ENCODE measurements at places on chromosomes 12 and 14.

DNA sequence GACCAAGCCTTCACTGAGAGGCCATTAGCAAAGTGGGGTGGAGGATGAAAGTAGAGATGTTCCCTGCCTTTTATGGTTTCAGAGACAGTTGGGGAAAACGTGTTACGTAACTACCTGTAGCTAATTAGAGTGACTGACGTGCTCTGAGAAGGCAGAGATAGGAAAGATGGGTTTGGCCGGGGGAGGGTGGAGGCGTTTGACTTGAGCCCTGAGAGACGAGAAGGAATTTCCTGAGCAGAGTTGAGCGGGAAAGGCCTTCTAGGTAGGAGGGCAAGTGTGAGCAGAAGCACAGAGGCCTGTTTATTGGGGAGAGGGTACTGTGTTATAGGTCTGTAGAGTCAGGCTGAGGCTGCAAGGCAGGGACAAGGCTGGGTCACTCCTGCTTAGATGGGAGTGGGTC lies 8.6 kb downstream of the TUNAR start:
- no peak for DNase-seq

- peak; percentile 94 for DNase-seq
Observed at GRCh38 chr12:49549735-49550692, 11.2 kb downstream of the KCNH3 start.

- no peak for DNase-seq
Observed at GRCh38 chr14:27270716-27271115, 672.9 kb upstream of the NOVA1 start.

GRCh38 chr12:104131609-104132008 lies 6.4 kb downstream of the NFYB start:
- no peak for DNase-seq

DNA sequence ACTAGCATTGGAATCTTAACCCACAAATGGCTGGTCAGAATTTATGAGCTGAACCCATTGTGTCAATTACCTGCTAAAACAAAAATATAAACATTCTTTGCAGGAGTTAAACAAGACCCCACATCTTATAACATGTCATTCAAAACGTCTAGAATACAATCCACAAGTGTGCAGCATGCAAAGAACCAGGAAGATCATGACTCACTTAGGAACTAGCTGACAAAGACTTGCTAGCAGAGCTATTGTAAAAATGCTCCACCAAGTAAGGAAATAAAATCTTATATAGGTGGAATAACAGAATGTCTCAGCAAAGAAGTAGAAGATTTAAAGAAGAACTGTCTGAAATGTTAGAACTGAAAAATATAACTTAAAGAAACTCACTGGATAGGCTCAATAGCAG lies 26.5 kb upstream of the POC1B start:
- DNase-seq, result no peak

- no peak for DNase-seq
Observed at GRCh38 chr14:64807551-64807950, 72.2 kb downstream of the SPTB start.

- no peak for DNase-seq
Observed at GRCh38 chr12:18428416-18428815, 167.1 kb downstream of the PIK3C2G start.

DNA sequence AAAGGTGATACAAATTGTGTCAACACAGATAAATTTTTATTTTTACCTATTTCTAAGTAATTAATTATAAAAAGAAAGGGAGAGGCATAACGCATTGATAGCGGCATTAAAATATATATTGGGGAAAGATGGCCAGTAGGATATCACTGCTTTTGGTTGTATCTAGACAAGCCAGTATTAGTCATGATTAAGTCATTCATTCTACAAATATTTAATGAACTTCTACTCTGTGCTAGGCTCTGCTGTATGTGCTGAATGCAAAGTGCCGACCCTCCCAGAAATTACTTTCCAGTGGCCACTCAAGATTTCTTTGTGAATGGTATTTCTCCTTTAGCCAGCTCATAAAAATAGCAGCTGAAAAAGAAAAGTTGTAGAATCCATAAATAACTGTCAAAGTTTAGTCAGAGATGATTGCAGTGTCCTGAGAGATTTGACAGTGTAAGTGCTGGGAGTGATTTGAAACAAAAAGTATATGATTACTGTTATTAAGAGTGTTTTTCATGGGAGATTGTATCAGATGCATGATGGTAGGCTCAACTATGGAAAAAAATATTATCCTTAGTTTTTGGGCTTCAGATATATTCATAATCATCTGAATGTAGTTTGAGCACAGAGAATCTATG lies 133.2 kb downstream of the MGAT4C start:
- DNase-seq, result no peak

DNA sequence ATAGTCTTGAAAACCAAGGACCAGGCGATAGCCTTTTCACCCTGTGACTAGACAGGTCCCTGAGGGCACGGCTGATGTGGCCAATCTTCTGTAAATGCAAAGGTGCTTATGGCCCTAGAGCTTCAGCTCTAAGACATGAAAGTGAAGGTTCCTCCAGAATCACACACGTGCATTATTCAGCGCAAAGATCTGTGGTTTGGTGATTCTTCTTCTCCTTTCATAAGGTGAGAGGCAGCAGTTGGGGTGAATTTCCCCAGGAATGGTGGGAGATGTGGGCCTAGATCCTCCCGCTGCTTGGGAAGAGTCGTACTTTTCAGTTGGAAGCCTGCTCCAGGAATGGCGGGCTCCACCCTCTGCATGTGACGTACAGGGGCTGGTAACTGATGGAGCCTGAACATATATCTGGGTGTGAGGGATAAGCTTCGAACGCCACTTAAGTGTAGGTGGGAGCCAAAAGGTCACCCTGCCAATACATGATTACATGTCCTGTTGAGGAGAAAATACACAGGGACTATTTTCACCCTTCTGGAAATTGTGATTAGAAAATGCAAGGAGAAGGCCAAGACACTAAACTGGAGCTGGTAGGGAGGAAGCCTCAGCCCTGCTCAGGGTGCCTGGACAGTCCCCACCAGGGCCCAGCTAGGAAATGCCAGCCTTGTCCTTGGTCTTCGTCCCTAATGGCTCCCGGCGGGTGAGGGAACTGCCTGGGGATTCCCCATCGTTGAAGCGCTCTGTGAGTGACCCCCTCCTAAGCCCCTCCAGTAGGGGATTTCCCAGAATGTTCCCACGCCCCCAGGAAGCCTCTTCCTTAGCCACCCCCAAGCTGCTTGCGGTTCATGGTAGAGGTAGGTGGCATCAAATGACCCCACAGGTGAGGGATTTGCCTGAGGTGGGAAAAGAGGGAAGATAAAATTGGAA lies 17.6 kb downstream of the BATF start:
- DNase-seq, result no peak

- no peak for DNase-seq
Observed at GRCh38 chr12:3523728-3524127, 32.7 kb downstream of the PRMT8 start.

GRCh38 chr12:113440947-113441782 lies 19.0 kb downstream of the SDSL start:
- DNase-seq, result no peak

DNA sequence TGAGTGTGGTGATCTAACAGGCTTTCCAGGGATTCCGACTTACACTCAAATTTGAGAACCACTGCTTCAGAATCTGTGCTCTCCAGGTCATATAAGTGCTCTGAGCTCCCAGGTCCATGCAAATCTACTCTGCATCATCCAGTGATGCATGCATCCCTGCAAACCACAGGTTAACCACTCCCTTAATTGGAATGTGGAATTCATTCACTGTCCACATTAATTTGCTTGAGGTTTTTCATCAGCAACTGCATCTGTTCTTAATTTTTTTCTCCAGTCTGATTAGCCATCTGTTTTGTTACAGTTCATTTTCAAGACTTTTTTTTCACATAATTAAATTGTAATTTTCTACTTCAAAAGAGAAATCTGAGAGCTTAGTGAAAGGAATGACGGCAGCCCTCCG lies 43.4 kb upstream of the RIN3 start:
- DNase-seq, result no peak

GRCh38 chr12:76449016-76449415 lies 100.8 kb upstream of the BBS10 start:
- DNase-seq, result no peak

DNA sequence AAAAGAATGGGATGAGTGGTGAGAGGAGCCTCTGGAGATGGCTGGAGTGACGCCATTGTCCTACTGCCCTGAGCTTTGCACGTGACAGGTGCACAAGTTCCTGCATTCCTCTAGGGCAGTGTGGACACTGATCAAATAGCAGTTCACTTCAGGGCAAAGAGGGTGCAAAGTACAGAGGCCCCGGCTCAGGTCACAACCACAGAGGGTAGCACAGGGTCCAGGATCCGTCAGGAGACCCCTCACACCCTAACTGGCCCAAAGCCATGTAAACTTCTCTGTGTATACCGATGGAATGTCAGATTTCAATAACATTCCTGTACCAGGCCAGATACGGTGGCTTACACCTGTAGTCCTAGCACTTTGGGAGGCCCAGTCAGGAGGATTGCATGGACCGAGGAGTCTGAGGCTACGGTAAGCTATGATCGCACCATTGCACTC lies 10.4 kb upstream of the FBLN5 start:
- no peak for DNase-seq

- DNase-seq, result no peak
Observed at GRCh38 chr14:42187846-42188245, 581.2 kb downstream of the LRFN5 start.

DNA sequence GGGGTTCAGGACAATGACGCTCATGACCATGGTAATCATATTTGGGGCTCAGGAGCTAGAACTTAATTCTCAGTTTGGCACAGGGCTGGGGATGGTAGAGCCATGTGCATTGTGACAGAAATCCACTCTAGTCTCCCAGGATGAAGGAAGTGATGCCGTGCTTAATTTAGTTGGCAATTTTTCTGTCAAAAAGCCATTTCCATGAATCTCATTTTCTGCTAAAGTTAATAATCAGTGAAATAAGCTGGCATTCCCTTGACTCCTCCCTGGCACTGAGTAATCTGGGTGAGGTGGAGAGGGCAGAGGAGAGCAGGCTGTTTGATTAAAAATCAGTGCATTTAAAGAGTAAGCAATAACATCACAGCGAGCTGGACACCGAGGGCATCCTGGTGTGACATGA lies 45.0 kb upstream of the GPR68 start:
- DNase-seq, result no peak

DNA sequence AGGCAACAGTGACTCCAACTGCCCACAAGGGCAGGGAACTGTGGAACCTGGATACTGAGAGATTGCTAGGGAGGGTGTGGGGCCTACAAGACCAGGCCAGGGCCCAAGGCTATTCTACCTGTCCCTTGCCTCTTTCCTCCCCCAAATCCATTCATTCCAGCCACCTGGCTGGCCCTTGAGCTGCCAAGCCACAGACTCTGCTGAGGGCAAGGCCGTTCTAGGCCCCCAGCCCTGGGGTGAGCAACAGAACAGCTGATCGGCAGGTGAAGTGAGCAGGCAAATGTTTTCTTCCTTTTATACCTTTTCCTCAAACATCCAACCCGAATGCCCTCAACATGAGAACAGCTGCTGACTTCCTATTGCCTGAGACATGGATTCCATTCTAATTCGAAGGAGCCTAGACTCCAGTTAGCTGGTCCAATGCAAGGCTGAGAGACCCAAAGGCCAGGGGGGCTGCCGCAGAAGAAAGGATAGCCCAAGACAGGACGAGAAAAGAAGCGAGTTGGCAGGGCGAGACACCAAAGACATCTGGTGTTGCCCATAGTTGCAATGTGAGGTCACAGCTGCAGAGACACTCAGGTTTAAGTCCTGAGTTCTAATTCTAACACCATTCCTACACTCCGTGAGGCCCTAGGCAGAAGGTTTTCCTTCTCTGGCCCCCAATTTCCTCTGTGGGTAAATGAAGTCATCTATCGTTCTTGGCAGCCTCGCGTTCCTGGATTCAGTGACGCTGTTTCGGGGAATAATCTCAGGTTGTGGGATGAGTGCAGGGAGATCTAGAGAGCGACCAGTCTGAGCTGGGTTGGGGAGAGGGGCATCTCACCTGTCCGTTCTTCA lies 1.7 kb downstream of the C1QL4 start:
- no peak for DNase-seq

GRCh38 chr14:36091096-36091495 lies 85.4 kb downstream of the PTCSC3 start:
- DNase-seq, result no peak

GRCh38 chr12:131021154-131021541 lies 67.4 kb downstream of the ADGRD1 start:
- DNase-seq, result no peak

DNA sequence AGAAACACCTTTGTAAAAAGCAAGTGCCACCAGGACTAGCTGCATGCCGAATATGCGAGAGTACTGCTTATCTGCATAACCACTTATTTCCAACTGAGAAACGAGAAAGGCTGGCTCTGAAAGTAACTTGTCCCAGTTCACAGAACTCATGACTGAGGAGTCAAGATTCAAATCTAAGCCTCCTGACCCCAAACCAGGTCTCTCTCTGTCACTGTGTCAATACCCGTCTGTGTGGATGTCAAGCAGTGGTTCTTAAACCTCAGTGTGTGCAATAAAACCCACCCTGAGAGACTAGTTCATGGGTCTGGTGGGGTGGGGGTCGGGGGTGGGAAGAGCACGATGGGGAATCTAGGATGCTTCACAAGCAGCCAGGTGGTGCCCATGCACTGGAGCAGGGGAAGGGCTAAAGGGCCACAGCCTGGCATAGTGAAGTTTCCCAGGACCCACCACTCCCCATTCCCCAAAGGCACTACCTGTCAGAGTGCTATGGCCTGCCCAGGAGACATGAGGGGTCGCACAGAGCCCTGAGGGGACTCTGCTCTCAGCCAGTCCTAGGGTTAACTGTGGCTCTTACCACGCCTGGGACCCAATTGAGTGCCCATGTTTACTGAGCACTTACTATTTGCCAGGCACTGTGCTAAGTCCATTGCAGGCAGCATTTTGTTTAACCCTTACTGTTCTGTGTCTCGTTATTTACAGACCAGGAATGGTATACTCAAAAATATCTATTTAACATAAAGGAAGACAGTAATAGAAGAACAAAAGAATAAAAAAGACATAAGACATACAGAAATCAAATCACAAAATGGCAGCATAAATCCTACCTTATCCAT lies 33.4 kb upstream of the PNMA1 start:
- DNase-seq, result no peak

DNA sequence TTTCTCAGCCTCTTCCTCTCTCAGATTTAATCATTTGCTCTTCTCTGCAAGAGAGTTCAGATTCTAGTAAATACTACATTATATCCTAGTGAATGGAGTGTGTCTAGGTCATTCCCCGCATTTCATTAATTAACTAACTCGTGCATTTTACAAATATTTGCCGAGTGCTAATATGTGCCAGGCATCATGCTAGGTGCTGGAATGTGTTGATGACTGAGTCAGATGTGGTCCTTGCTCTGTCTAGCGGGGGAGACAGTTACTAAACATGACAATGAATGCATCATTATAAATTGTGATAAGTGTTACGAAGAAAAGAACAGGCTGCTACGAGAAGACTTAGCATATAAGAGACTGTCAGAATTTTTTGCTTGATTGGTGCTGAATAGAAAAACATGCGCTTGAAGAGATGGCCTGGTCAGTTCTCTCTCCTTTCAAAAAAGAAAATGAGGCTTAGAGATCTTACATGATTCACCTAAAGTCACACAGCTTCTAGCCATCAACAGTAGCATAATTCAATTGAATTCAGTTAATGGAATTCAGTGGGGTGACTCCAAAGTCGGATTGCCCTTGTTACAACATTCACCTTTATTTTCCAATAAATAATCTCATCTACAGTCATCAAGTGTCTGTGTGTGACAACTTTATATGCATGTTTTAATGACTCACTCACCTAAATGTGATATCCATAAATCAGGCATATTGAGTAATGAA lies 48.7 kb upstream of the MAX start:
- no peak for DNase-seq
